ENCODE measurements at places on chromosomes 1 and 21.
A peak's percentile ranks its signal among the peaks of the same experiment; 100 is the strongest.

DNA sequence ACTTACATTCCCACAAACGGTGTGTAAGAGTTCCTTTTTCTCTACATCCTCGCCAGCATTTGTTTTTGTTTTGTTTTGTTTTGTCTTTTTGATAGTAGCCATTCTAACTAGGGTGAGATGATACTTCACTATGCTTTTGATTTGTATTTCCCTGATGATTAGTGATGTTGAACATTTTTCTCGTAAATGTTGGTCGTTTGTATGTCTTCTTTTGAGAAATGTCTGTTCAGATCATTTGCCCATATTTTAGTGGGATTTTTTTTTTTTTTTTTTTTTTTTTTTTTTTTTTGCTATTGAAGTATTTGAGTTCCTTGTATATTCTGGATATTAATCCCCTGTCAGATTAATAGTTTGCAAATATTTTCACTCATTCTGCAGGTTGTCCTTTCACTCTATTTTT lies 19.2 kb upstream of the GPR161 start:
- no peak for DNase-seq

DNA sequence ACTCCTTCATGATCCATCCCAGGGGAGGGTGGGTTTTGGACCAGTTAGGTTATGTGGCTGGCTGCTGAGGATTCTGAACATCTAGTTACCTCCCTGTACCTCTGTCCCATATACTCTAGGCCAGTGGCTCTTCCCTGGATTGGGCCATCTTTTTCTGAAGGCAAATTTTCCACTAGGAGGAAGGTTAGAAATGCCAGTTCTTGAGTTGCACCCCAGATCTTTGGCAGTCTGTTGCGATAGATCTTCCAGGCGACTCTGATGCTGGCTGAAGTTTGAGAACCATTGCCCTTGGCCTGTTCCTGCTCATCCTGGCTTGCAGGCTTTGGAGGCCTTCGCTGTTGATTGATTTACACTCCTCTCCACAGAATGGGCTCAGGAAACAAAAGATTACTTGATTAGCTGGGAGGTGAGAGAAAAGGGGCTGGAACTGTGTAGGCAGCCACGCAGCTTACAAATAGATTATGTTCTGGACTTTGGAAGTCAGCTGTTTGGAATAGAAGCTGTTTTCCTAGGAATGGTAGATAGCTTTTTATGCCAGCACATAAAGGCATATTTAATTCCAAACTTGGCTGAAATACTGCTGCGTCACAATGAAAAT lies 110.1 kb downstream of the MRPS6 start:
- peak; percentile 35 for DNase-seq

GRCh38 chr1:19817160-19817559 lies 2.1 kb upstream of the RNF186 start:
- DNase-seq = no peak

- no peak for DNase-seq
Measured at GRCh38 chr1:227942021-227942715, 5.6 kb downstream of the WNT9A start.

GRCh38 chr1:210446479-210446878 lies 117.8 kb downstream of the HHAT start:
- no peak for DNase-seq

DNA sequence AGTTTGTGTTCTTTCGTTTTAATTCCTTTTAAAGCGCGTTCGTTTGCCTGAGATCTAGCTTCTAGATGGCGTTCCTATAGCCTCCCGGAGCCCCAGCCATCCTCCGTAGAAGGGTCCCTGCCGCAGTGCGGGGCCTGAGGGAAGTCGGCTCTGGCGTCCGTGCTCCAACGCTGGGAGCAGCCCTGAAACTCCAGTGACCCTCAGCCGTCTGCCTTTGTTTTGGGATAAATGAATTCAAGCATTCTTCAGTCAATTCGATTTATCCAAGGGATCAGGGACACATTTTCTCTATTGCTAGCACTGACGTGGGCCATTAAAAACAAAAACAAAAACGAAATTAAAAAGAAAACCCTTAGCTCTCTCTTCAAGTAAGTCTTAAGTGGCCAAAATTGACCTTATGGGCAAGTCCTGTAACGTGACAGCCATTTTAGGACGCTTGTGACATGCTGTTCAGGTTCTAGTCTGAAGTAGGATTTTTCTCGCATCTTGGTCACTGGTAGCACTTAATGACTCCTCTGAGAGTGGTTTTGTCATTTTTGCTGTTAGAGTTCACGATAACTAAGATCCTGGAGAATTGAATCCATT lies 742 bp upstream of the HSPA13 start:
- DNase-seq = peak; percentile 38

GRCh38 chr1:228072658-228073043 lies 9.9 kb upstream of the ARF1 start:
- no peak for DNase-seq

DNA sequence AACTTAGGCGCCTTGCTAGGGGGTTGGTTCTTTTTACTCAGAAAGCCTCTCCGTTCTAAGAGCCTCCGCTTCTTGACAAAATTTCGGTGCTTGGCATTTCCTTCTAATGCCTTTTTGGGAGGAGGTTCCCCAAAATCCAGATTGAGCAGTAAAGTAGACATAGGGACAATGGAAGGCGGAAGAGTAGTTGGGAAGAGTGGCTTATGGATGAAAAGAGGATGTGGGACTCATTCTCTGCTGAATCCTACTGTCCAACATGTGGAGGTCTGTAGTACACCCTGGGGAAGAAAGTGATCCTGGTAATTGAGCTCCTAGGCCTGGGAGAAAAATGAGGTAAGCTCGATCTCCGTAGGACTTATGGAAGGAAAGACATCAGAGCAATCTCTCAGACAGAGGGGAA lies 777 bp upstream of the METTL25B start:
- no peak for DNase-seq

DNA sequence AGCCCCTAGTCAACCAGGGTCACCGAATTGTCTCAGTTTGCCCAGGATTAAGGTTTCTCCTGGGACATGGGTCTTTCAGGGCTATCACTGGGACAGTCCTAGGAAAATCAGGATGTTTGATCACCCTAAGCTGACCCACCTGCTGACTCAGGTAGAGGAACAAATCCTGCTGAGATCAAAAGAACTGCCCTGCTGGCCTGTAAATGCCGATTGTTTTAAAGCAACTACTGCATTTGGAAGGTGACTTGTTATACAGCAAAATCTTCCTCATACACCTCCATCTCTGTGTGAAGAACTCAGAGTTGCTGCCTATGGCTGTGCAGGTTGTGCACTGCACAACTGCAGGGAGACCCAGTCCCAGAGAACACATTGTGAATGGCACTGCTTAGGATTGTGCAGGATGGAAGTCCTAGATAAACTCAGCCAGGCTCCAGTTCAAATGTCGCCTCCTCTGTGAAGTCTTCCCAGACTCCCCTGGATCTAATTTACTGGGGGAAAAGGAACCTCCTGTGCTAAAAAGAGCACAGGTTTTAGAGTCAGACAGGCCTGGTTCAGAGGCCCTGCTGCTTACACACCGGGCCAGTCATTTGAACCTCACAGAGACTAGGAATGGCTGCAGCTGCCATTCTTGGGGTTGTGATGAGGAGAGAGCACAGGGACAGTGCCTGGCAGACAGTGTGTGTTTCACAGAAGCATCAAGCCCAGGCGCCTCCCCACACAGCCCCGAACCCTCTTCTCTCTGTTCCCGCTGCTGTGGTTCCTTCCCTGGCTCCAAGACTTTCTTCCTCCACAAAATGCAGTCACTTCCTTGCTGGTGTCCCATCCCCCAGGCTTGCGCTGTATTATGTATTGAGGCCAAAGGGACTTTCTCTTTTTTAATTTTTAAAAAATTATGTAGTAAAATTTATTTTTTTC lies 23.2 kb upstream of the LRP8 start:
- DNase-seq = no peak

DNA sequence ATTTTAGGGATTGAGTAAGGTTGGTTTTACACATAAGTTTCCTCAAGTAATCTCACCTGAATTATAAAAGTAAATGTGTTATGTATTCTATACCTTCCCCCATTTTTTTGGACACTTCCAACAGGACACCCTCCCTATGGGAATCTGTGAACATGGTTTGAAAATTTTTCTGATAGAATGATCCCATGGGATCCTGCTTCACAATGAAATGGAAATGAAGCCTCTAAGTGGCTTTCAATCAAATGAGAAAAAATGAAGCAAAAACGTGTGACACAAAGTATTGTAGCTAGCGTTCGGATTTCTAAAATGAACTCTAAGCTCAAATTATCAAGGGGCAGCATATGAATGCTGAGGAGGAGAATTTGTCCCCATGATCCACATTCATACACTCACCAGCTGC lies 1006.8 kb downstream of the ADGRL2 start:
- no peak for DNase-seq

GRCh38 chr1:23506376-23507107 lies 22.6 kb upstream of the ASAP3 start:
- DNase-seq = no peak

GRCh38 chr1:2558861-2559260 lies 2.7 kb downstream of the TNFRSF14 start:
- no peak for DNase-seq

- no peak for DNase-seq
Measured at GRCh38 chr1:206490771-206491405, 16.4 kb upstream of the RASSF5 start.

DNA sequence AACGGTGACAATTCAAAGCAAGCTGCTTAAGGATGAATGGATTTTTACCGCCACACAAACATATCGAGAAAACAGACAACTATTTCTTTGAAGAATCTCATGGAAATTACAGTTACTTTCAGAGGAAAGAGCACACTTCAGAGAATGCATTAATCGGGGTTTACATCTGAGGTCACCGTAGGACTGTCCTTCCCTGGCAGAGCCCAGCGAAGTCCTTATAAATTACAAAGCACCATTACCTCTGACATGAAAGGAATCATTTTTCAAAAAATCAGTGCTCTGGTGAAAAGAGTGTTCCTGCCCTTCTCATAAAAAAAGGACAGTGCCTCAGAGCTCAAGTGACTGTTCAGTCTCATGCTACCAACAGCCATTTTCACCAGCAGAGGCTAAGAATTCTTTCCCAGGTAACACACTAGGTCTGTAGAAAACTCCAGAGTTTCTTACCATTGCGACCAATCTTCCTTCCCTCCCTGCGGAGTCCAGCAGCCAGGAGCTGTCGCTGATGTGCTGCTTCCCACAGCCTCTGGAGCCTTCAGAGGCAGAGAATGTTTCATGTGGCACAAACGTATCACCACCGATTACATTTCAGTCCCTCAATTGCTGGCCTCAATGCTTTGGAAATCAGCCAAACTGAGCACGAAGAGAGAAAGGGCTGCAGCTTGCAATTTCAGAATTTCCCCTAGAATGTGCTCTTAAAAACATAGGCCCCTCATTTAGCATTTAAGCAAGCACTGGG lies 75.4 kb downstream of the PLD5 start:
- no peak for DNase-seq

DNA sequence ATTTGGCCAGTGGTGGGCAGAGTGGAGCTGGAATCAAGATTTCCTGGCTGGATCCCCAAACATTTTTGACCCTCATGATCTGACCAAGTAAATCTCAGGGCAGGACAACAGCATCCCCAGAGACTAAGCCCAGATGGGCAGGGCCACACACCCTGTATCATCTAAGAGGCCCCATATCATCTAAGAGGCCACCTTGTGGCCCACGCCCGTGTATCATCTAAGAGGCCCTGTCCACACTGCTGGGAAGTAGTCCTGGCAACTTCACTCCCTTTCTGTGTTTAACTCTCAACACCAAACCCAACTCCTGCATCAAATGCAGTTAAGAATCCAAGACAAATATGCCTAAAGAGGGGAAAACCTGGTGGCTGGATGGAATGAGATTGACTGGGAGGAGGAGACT lies 81.6 kb upstream of the SSX2IP start:
- no peak for DNase-seq

- DNase-seq = no peak
Measured at GRCh38 chr1:36465731-36466369, 1.7 kb upstream of the MRPS15 start.

DNA sequence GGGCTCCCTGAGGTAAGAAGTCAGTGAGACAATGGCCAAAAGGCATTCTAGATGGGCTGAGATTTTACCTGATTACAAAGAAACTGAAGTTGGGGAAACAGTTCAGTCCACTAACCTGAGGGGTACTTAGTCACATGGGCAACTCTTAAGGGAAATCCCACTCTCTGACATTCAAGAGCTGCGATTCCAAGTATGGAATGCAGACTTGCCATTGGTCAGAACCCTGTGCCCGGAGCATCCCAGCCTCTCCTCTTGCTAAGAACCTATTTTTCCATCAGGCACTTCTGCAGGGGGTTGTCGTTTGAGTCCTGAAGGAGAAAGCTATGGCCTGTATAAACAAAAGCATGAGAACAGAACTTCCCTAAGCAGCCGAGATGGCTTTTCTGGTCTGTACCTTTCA lies 434.9 kb upstream of the DAB1 start:
- no peak for DNase-seq

DNA sequence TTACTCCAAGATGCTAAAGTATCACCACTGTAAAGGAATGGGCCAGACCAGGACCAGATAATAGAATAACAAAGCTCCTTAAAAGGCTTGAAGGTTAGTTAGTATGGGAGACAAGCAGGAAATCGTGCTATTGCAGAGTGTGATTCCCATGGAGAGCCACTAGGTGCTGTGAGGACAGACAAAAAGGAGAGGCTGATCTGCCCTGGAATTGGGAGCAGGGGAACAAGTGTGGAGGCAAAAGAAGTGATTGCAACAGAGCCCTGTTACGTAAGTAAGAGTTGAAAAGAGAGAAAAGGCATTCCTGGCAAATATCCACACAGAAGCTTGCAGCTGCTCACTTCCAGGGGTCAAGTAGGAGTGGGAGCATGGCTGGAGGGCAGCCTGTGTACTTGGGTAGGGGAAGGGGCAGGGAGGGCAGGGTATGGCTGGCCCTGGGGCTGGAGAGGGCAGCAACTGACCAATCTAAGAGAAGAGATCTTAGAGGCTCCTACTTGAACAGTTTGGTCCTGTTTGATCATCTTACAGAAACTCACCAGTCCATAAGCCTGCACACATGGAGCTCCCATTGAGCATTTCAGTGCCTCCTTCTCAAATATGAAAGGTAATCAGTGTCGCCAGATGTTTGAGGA lies 207.7 kb upstream of the GJB5 start:
- no peak for DNase-seq

GRCh38 chr1:55211863-55212262 lies 3.3 kb downstream of the USP24 start:
- no peak for DNase-seq

- no peak for DNase-seq
Measured at GRCh38 chr1:214660900-214661299, 57.9 kb downstream of the CENPF start.

Data from NCI-H446 (cell line).